ENCODE measurements at places on chromosomes 7 and 10.

DNA sequence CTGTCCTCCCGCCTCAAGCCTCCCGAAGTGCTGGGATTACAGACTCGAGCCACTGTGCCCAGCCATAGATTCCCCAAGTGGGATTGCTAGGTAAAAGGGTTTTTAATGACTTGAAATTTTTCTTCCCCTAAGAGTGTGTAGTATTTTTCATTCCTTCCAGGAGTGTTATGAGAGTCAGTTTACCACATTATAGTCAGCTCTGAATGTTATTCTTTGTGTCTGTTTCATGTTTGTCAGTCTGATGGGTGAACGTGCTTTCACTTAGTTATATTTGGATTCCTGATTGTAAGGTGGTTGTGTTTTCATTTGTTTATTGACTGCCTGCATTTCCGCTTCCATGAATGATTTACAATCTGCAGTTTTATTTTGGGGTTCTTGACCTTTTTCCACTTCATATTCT is 6.3 kb downstream of the ZNF212 start:
- no peak for DNase-seq

DNA sequence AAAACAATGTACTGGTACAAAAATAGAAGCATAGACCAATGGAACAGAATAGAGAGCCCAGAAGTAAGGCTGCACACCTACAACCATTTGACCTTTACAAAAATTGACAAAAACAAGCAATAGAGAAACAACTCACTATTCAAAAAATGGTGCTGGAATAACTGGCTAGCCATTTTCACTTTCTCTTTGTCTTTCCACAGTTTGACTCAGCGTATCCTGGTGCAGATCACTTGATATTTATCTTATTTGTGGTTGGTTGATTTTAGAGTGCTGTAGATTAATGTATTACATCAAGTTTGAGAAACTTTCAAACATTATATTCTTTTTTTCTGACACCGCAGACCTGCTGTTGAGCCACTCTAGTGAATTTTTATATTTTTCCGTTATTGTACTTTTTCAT is 381.4 kb downstream of the DGKB start:
- DNase-seq: no peak

- DNase-seq: no peak
These were observed 17.6 kb upstream of the PRXL2A start for GRCh38 chr10:80390740-80391139.

- no peak for DNase-seq
These were observed 524.9 kb downstream of the NRG3 start for GRCh38 chr10:82399850-82400249.

- no peak for DNase-seq
These were observed 74.9 kb downstream of the RSU1 start for GRCh38 chr10:16742165-16742960.

DNA sequence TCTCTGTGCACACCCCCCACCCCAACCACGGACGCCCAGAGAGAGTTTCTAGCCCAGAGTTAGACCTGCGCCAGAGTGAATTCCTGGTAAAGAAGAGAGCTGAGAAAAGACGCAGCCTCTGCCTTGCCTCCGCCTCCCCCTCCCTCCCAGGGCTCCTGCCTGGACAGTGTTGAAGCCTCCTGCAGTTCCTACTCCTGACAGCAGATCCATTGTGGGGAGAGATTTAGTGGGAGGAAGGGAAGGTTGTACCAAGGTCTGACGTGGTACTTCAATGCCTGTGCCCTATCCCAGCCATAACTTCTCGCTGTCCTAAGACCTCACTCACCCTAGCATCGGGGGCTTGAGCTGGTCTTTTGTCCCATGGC is 952 bp downstream of the SRRM3 start:
- DNase-seq: no peak

GRCh38 chr10:94240901-94241300 is 121.8 kb downstream of the NOC3L start:
- DNase-seq: no peak

DNA sequence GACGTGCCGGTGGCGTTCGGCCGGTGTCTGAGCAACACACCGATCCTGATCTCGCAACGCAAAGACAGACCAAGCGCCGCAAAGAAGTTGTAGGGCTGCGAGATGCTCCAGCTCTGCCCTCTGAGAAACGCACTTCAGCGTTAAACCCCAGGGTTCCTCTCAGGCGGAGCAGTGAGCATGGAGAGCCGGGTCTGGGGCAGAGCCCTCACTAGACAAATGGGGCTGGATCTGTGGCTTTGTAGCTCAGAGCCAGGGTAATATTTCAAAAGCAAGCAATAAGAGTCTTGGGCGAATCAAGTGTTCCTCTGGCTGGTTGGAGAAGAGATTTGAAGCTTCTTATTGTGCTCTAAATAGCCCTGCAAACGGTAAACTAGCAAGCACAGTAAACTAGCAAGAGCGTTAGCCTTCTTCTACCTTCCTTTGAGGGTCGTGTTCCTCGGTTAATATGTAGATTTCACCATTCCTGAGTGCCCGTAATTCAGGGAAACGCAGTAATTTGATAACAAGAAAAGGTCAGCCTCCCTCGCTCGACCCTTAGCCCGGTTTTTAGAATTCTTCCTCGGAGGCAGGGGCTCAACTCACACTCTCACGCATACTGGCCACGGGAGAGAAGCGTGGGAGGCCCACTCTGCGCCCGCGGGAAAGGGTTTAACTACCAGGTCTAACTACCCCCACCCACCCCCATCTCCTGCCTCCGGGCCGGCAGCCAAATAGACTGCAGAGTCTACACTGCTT is 6.7 kb downstream of the SKAP2 start:
- no peak for DNase-seq

DNA sequence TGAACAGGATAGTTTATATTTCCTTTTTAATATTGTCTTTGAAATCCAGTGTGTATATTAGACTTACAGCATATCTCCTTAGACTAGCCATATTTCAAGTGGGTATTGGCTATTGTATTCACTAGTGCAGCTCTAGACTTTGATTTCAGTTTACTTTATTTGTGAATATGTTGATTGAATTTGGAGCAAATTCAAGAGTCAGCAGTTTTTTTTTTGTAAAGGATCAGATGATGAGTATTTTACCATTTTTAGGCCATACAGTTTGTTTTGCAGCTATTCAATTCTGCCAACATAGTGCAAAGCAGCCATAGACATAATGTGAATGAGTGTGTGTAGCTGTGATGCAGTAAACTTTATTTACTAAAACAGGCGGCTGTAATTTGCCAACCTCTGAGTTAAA is 4.6 kb downstream of the STK31 start:
- no peak for DNase-seq

DNA sequence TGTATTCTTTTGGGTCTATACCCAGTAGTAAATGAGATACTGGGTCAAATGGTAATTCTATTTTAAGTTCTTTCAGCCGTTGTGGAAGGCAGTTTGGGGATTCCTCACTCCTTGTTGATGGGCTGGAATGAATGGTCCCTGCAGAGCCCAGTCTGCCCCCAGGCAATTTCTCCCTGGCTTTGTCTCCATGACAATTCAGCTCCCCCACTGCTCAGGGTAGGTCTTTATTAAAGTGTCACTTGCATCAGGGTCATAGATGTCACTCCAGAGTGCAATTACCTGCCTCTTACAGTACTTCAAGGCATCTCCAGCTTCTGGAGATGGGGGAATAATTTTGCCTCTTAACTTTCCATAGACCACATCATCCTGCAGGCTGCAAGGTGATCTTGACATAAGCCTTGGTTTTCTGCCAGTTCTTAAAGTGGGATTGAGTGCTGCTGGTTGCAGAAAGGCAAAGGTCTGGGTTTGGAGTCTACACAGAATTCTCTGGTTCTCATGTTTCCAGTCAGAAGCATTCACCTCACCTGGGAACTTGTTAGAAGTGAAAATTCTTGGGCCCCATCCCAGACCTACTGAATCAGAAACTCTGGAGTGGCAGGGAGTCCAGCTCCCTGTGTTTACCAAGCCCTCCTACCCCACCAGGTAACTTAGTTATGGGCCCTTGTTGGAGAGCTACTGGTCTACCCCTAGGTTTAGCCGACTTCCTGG is 442.4 kb downstream of the GALNT17 start:
- DNase-seq: no peak

DNA sequence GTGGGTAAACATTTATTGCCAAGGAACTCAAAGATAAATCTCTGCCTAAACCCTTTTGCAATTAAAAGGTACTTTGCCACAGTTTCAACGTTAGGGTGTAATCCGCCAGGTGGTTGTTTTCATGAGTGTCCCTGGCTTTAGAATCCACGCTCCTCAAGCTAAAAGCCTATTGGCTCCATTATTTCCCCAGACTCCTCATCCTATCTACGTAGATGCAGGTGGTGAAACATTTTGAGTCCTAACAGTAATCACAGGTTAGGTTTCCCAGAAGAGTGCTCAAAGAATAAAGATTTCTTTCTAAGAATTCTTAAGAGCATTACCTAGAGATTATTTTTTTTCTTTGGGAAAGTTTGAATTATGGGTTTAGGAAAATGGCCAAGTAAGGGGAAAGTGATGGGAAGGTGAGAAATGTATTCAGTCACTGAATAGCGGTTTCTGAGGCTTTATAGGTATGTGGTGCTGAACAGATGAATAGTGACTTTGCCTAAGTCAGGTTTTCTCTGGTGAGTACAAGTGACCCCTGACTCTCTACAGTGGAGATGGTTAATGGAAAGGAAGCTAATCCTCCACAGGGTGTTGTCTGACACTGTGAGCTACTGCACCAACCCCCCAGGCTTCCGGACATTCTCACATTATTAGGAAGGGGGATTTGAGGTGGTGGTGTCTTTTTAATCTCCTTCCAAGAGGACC is 60.2 kb downstream of the NRP1 start:
- DNase-seq: no peak

- DNase-seq: no peak
These were observed 11.1 kb downstream of the RBP4 start for GRCh38 chr10:93589648-93590562.

DNA sequence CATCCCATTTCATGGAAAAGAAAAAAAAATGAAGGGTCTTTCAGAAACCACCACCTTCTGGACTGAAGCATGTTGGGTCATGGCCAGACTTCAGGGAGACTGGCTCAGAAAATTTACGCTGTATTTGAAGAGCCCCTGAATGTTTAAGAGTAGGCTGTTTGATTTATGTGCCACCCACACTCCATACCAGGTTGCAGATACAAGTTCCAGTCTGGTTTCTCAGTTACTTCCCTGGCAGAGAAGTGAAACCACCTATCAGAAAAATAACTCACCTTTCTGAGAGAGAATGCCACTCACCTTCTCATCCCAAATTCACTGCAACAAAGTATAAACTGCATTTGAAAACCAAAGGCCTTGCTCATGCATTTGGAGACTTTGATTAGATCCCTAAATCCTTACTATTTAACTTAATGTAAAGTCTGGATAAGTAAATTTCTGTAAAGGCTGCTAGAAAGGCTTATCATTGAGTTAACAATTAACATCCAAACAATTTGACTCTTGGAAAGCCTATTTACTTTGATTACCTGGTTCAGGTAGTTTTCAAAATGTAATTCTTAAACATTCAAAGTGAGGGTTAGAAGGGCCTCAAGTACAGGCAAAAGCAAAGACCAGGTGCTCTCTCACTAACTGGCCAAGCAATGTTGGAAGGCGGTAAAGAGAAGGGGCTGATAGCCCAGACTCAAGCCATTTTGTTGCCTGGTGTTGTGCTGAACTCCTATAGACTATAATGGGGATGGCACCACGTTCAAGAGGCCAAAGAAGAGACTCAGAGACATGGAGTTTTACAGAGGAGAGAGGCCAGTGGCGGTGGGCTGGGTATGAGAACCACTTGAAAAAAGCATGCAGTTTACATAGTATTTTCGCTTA is 12.8 kb upstream of the ADD3 start:
- no peak for DNase-seq

DNA sequence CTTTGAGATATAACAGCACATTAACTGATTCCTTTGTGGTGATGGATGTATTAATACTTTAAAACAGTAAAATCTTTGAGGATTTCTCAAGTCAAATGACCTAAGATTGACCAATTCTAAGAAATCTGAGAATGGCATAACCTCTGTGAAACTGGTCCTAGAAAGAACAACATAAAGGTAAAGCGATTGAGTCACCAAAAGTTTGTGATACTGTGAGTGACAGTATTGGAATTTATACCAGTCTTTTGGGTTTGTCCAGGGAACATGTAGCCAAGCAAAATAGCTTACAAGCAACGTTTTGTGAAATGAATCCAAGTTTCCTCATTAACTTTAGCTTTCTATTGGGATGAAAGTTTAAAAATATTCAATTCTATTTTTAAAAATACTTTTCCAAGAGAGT is 157.4 kb upstream of the TMEM196 start:
- DNase-seq: no peak

DNA sequence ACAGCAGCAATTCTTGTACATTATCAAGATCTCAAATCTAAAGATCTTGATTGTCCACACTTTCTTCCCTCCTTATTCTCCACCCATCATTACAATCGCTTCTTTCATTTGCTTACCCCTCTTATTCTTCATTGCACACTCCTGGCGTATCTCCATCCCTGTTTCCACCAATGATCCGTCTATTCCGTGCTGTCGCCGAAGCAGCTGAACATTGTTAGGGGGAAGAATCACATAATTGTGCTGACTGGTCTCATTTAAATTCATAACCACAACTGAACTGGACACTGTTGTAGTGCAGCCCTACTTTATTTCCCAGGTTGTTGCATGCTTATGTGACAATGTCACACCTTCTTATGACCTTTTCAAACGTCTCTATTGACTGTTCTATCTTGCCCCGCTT is 18.9 kb upstream of the NRP1 start:
- DNase-seq: no peak

DNA sequence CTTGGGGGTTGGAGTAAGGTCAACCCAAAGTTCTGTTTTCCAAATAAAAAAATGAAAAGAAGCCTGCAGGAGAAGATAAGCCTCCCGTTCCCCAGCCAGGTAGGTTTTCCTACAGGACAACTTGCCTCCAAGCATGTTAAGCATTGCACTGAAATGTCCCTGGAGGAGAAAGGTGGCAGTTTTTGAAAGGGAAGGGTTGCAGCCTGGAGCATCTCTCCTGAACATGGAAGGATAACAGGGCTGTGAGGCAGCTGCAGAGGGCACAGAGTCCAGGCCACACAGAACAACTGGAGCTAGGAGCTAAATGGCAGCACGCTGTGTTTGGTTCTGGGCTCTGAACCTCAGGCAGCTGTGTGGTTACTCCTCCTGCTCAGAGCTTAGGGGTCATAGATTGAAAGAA is 452.9 kb downstream of the TCERG1L start:
- no peak for DNase-seq

GRCh38 chr7:103541026-103541425 is 95.0 kb upstream of the SLC26A5 start:
- no peak for DNase-seq

DNA sequence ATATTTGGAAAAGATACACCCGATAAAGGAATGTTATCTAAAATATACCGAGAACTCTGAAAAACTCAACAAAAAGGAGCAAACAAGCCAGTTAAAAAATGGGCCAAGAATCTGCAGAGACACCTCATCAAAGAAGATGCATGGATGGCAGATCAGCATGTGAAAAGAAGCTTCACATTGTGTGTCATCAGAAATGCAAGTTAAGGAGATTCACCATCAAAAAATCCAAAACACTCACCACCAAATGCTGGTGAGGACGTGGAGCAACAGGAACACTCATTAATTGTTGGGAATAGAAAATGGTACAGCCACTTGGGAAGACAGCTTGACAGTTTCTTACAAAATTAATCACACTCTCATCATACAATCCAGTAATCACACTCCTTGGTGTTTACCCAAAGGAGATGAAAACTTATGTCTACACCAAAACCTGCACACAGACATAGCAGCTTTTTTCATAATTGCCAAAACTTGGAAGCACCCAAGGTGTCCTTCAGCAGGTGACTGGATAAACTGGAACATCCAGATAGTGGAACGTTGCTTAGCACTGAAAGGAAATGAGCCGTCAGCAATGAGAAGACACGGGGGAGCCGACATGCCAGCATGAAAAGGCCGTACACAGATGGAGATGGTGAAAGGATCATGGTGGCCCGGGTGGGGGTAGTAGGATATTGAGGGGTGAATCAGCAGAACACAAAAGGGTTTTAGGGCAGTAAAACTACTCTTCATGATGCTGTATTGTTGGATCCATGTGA is 27.9 kb upstream of the PWWP2B start:
- DNase-seq: no peak
